ENCODE measurements at places on chromosomes 12 and 14.
A peak's percentile ranks its signal among the peaks of the same experiment; 100 is the strongest.

DNA sequence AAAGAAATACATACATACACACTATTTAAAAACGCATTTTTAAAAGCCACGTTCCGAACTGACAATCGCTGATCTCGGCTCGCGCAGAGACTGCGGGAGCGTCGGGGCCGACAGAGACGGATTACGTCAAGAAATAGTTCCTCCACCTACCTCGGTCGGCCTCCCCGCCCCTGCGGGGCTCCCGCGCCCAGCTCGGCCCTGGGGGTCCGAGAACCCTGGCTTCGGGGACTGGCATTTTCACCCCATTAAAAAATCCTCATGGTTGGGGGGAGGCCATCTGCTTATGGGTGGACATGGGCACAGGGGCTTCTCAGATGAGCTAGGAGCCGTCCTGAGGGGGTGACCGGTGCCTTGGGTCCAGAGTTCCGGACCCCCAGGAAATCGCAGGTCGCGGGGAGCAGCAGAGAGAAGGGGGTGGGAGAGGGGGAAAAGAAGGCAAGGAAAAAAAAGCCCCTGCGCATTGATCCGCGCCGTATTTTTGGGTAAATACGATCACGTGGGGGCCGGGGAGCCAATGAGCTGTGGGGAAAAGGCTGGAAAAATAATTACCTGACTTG lies 324 bp upstream of the HOXC9 start:
- no peak for DNase-seq

GRCh38 chr12:112506513-112507166 lies 87.9 kb downstream of the PTPN11 start:
- no peak for DNase-seq

GRCh38 chr12:71029302-71029701 lies 108.8 kb upstream of the PTPRR start:
- DNase-seq, result no peak

- no peak for DNase-seq
These were observed 19.1 kb downstream of the POU6F1 start for GRCh38 chr12:51198568-51199365.

DNA sequence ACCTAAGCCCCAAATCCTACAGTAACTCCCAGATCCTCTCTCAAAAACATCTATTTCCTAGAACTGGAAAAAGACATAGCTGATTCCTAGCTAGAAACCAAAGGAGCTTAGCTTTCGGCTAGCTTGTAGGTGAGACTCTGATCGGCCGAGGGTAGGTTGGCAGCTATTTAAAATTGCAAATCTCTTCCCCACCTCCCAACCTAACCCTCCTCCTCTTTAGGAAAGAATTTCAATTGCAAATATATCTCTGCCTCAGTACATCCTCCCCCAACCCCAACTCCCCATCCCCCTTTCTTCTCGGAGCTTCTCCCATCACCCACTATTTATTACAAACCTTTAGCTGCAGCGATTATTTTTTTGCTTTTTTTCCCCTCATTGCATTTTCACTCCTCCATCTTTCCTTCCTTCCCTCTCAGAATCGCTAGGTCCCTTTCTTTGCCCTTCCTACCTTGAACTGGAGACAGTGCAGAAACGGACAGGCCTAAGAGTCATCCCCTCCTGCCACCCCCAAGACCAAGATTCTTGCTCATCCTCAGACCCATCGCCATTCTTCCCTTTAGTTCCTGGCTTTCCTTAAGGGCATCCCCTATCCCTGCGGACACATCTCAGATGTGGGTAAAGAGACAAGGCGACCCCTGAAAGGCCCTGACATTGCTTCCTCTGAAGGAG lies 13.4 kb downstream of the ZFHX2 start:
- DNase-seq, result no peak

GRCh38 chr12:12488296-12488695 lies 74.4 kb downstream of the DUSP16 start:
- DNase-seq, result no peak

DNA sequence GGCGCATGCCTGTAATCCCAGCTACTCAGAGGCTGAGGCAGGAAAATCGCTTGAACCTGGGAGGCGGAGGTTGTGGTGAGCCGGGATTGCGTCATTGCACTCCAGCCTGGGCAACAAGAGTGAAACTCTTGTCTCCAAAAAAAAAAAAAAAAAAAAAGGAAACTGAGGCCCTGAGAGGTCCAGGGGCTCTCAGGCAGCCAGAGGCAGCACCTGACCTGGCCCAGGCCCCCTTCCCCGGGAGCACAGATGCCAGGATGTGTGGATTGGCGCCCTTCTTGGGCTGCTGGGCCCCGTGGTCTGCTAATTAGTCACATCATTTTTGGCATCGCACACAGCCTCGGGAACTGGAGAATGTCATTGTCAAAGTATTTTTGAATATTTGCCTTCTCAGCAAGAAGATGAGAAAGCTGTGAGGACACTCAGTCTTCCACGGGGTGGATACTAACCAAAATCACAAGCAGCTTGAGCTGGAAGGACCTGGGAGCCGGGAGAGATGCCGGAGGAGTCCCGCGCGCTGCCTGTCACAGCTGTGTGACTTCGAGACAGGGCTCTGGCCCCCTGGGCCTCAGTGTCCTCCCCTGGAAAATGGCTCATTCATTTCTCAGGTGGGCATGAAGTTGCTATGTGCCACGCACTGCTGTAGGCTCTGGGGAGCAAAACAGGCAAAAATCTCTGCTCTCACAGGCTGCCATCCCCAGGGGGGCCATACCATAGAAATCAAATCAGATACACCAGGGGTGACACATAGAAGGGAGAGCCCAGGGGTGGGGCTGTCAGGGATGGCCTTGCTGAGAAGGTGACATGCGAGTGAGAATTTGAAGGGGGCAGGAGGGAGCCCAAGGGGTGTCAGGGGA lies 12.5 kb upstream of the RCOR1 start:
- no peak for DNase-seq

GRCh38 chr14:70711451-70711850 lies 69.7 kb downstream of the TTC9 start:
- no peak for DNase-seq

DNA sequence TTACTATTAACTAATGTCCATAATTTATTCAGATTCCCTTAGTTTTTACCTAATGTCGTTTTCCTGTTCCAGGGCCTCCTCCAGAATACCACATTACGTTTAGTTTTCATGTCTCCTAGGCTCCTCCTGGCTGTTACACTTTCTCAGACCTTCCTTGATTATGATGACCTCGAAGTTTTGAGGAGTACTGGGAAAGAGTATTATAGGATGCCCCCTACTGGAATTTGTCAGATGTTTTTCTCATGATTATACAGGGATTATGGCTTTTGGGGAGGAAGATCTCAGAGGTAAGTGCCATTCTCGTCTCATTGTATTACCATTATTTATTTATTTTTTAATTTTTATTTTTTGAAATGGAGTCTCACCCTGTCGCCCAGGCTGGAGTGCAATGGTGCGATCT lies 17.7 kb upstream of the C1S start:
- no peak for DNase-seq

DNA sequence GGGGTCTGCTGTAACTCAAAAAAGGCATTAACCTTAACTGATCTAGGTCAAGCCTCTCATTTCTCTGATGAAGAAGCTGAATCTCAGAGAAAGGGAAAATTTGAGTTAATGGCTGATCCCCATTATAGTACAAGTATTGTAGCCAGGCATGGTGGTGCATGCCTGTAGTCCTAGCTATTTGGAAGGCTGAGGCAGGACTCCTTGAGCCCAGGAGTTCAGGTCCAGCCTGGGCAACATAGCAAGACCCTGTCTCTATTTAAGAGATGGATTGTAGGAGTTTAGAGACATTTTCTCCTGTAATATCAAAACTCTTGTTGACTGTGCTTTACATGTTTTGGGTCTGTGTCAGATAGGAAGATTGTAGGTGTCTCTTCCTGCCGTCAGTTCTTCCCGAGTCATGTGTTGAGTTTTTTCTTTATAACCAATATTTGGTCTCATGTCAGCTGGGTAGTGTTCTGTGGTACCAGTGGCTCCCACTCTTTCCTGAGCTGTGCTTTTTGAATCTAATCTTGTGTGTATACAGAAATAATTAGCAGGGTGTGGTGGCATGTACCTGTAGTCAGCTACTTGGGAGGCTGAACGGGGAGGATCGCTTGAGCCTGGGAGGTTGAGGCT lies 8.6 kb downstream of the COPZ1 start:
- DNase-seq, result no peak

GRCh38 chr14:103960457-103961055 lies 18.2 kb upstream of the RD3L start:
- no peak for DNase-seq

DNA sequence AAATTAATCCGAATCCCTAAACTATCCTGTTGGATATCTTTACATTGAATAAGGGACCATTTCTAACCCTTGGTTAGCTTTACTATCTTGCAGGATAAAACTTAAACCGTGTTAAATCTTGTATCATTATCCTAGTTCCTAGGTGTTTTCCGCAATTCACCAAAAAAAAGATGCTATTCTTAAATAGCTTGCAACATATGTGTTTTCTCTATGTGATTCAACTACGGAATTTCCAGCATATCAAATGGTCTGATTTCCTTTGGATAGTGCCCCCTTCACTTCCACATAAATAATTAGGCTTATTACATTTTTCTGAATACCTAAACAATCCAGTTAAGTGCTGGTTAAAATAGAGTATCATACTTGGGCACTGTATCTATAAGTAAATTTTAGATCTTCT lies 130.3 kb downstream of the ITPR2 start:
- DNase-seq, result no peak

GRCh38 chr12:49013428-49013827 lies 5.1 kb downstream of the PRKAG1 start:
- DNase-seq, result no peak

DNA sequence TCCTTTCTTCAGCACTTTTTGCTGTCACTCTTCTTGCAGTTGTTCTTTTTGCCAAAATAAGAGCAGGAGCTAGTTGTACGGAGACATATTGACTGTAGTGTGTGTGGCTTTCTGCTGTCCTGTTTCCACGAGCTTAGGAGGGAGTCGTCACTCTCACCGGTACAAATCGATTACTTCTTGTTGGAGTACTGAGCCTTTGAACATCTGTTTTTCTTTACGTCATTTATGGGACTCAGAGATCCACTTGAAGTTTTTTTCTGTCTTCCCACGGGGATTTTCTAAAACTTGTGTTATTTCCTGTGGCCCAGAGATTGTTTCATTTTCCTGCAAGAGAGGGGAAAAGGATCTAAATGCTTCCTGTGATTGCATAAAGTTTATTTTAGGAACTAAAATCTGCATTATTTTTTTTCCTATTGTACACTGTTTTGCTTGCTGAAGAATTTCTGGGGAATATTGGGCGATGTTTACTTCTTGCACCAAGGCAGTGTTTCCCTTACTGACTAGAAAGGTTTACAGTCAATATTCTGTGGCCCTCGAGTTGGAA lies 199.8 kb upstream of the ARHGAP5 start:
- no peak for DNase-seq

DNA sequence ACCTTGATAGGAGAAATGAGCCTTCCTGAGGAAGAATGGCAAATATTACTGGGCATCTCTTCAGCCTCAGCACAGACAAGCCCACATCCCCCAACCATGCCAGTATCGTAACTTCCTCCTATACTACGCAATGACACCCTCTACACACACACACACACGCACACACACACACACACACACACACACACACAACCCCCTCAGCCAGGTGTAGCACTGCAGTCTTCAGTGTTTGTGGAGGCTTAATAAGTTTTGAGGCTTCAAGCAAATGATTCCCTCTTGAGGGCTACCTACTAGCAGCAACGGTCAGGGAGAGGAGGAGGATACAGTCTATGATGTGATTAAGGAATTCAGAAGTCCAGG lies 1.6 kb downstream of the DGKA start:
- DNase-seq, result no peak

DNA sequence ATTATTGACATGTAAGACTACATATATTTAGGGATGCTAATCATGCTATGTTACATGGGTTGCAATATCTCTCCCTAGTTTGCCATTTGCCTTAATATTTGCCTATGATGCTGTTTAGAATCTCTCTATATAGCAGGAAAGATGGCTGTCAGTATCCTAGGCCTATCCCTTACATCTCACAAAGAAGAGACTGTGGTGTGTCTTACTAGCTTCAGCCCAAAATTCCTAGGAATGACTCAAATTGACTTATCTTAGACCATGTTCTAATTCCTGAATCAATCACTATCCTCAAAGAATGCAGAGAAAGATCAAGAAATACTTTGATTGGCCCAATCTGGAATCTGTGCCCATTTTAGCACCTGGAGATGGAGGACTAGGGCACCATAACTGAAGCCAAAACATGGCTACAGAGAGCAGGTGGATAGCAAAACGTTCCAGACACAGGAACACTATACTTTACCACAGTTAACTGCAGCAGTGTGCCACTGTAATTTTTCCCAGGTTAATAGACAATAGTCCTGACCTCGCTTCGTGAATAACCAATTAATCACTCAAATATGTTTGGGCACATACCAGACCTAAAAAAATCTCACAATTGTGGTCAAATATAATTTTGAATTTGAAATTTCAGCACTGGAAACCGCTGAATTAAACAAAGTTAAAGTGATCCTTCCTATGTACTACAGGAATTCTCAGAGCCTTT lies 32.7 kb upstream of the GLIPR1 start:
- DNase-seq, result no peak

- DNase-seq, result no peak
These were observed 848 bp upstream of the CPNE6 start for GRCh38 chr14:24070285-24071143.

- DNase-seq, result no peak
These were observed 12.4 kb downstream of the TNS2 start for GRCh38 chr12:53062011-53062961.

DNA sequence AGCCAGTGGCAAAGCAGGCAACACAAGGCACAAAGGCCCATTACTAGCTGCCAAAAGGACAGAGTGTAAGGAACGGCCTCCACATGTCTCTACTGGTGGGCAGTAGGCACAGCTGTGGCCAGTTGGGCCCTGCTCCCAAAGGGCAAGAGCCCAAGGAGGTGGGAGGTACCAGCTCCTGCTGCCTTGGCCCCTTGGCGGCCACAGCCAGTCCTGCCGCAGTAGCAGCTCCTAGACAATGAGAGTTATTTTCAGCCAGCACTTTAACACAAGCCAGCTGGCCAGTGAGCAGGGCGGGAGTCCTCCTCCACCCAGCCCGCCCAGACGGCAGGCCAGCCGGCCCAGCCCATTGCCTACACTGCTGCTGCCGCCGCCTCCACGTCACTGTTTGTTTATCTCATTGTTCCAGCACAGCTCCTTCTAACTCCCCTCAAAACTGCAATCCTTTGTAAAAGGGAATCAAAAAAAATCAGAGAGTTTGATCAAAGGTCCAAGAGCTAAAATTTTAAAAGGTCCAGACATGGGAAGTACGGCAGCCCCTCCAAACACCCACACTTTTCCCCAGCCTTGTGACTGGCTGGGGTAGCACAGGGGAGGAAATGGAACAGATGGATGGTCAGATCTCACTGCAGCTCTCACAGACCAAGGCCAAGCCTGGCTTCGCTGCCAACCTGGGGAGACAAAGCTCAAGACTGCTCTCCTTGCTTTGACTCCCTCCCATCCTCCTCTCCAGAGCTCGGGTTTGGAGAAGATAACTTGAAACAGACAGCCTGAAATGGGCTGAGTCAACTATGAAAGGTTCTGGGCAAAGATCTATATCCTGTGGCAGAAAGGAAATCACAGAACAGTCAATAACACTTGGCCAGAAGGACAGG lies 33.5 kb downstream of the FMNL3 start:
- peak; percentile 98 for DNase-seq
